Activated T-helper 1 cell treated with anti-CD3 and anti-CD28 coated beads, Interleukin-12 subunit alpha, Interleukin-12 subunit beta, Interleukin-2, Interleukin-4 antibody, amounts not matched to agents 30 ng/mL and 10 ng/mL and 1 ng/mL, durations not matched to agents 14 hours and 24 hours and 36 hours (primary cell): ENCODE measurements at places on chromosomes 16 and 17. TPM values are rescaled to one million over a fixed set of nuclear protein-coding genes. Genes with fewer than 3 reads are reported as not detected.

- DNase-seq, result no peak
These were observed 46.6 kb upstream of the DOC2B start for GRCh38 chr17:227946-228615.

- DNase-seq, result no peak
These were observed 8.3 kb downstream of the SNRNP25 start for GRCh38 chr16:61879-62281.

GRCh38 chr16:22734368-22734767, 79.6 kb upstream of the HS3ST2 start:
- DNase-seq, result no peak

- no peak for DNase-seq
These were observed 8.0 kb upstream of the KRTAP2-4 start for GRCh38 chr17:41073676-41074075.

DNA sequence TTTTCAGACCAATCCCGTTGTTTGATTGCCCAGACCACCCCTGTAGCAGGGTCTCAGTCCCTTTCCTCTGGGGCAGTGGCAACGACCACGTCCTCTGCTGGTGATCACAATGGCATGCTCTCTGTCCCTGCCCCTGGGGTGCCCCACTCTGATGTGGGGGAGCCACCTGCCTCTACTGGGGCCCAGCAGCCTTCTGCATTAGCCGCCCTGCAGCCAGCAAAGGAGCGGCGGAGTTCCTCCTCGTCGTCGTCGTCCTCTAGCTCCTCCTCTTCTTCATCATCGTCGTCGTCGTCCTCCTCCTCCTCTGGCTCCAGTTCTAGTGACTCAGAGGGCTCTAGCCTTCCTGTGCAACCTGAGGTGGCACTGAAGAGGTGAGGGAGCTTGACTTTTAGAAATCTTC, 9.2 kb downstream of the ELOB start:
- no peak for DNase-seq

DNA sequence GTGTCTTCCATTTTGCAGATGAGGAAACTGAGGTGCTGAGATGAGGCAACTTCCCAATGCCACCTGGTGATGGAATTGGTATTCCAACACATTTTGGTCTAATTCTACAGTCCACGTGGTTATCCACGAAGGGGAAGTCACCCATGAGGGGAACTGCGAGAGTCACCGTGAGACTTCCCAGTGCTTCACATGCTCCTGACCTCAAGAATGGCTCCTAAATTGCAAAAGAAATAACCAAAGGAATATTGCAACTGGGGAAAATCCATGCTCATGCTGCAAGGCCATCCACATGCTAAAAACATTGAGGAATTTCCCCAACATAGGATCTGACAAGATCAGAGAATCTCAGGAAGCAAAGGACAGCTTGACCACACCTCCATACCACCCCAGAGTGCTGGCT, 153.9 kb downstream of the HS3ST3B1 start:
- DNase-seq, result no peak

GRCh38 chr17:75601057-75601987, 13.7 kb downstream of the MYO15B start:
- DNase-seq, result peak; percentile 42

Gene SLC38A8
- total RNA-seq, result not detected in 2 replicates

Gene GPR179
- total RNA-seq, result 0.03 TPM in 1 of 2 replicates, not detected in the other

Gene SGCA
- 0.32 and 0.49 TPM in 2 replicates for total RNA-seq

Gene HCRT
- not detected in 2 replicates for total RNA-seq
